DMS79 (cell line): ENCODE measurements at places on chromosomes 5 and 9.

GRCh38 chr9:14146201-14146874, 167.6 kb downstream of the NFIB start:
- DNase-seq, result no peak

GRCh38 chr9:119375892-119376291, 6.7 kb upstream of the BRINP1 start:
- DNase-seq, result no peak

- no peak for DNase-seq
Measured at GRCh38 chr5:127014573-127014972, 15.8 kb downstream of the MARCHF3 start.

GRCh38 chr5:34507933-34508332, 148.2 kb upstream of the RAI14 start:
- no peak for DNase-seq

GRCh38 chr5:66793049-66793448, 196.9 kb downstream of the MAST4 start:
- DNase-seq, result no peak

DNA sequence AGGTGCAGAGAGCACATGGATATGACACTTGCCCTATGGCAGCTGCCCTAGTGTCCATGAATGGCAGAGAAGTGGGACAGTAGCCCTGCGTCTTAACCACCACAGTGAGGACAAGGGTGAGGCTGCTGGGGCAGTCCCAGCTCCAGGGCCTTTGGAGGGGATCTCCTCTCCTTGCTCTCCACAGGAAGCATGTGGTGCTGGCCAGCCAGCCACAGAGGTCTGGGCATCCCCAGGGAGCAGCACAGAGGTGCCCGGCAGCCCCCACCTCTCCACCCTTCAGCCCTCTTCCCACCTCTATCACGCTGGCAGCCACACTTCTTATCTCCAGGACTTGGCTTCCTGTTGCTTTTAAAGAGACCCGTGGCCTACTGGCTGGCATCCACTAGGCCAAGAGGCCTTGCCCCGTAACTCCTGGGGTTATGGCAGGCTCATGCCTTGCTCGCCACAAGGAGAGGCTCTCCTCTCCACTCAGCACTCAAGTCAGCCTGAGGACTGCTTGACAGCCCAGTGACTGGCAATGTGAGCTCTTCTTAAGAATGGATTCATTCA, 21.9 kb downstream of the CSF2 start:
- DNase-seq, result no peak

- no peak for DNase-seq
Measured at GRCh38 chr5:23440703-23441102, 66.7 kb upstream of the PRDM9 start.

GRCh38 chr5:98432378-98432777, 341.1 kb upstream of the RGMB start:
- DNase-seq, result no peak

- DNase-seq, result no peak
Measured at GRCh38 chr5:80268916-80269315, 13.1 kb upstream of the SERINC5 start.
